ENCODE measurements at places on chromosomes 6 and 20.

DNA sequence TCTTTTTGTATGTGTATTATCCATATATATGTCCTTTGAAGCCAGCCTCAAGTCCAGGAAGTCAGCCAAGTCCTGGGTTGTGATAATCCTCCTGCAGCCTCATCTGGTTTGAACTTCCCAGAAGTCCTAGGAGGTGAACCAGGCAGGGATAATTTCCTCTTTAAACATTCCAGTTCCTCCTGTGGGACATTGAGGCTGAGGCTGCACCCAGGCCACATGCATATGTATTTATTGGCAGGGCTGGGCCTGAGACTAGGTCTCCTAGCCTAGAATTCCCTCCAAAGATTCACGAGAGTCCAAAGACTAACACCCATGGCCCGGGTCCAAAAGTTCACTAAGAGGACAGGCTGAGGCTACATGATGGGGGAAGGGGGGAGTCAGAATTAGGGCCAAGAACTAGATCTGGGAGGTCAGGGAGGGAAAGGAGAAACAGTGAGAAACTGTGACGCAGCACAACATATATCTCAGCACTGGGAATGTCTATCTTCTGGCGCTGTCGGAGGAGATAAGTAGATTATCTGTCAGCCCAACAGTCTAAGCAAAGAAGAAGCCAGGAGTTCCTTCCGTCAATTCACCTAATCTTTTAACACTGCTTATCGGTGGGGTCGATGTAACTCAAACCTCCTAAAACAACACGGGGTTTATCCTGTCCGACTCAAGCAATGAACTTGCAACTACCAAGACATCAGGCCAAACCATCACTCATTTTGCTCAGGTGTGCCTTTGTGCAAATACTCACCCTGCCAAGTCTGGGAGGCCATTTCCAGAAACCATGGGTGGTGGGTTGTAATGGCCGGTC, 43.3 kb downstream of the SNX5 start:
- DNase-seq = no peak

DNA sequence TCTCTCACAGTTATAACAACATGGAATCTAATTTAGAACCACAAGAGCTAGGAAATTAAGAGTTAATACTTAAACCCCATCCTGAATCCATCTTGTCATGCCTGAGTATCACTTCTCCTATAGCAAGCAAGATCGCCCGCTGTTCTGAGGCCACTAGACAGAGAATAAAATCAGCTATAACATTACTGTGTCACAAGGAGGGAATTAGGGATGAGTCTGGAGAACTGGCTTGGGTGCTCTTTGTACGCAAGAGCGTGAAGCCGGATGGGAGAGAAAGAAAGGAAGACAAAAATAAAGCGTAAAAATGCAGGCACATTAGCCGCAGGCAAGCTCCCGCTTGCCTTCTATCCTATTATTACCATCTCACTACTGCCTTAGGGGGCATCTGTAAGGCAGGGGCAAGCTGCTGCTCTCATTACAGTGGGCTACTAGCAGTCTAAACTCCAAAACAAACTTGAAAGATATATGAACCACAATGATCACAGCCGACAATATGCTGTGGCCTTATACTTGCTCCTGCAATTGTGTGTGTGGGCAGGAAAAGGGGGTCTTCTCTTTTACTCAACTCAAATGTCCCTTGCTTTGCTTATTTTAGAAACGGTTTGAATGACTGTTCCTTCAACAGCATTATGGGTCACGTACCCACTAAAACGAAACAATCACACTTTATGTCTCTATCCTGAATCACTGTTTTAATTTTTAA, 81.9 kb downstream of the GJA10 start:
- no peak for DNase-seq

GRCh38 chr20:63534831-63535651, 2.1 kb downstream of the PTK6 start:
- DNase-seq = no peak

GRCh38 chr6:167817016-167817415, 9.7 kb upstream of the AFDN start:
- DNase-seq = no peak

GRCh38 chr20:19737025-19737424, 21.0 kb upstream of the RIN2 start:
- no peak for DNase-seq

GRCh38 chr20:49769048-49769581, 43.5 kb upstream of the SLC9A8 start:
- DNase-seq = no peak

DNA sequence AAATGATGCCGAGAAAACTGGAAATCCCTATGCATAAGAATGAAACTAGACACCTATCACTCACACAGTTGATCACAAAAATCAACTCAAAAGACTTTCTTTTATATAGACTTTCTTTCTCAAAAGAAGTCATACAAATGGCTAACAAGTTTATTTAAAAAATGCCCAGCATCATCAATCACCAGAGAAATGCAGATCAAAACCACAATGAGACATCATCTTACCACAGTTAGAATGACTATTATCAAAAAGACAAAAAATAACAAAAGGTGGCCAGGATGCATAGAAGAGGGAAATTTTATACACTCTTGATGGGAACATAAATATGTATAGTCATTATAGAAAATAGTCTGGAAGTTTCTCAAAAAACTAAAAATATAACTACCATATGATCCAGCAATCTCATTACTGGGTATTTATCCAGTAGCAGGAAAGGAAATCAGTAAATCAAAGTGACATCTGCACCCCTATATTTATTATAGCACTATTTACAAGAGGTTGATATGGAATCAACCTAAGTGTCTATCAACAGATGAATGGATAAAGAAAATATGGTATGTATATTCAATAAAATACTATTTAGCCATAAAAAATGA, 3.4 kb upstream of the RNF217 start:
- peak; percentile 67 for DNase-seq

DNA sequence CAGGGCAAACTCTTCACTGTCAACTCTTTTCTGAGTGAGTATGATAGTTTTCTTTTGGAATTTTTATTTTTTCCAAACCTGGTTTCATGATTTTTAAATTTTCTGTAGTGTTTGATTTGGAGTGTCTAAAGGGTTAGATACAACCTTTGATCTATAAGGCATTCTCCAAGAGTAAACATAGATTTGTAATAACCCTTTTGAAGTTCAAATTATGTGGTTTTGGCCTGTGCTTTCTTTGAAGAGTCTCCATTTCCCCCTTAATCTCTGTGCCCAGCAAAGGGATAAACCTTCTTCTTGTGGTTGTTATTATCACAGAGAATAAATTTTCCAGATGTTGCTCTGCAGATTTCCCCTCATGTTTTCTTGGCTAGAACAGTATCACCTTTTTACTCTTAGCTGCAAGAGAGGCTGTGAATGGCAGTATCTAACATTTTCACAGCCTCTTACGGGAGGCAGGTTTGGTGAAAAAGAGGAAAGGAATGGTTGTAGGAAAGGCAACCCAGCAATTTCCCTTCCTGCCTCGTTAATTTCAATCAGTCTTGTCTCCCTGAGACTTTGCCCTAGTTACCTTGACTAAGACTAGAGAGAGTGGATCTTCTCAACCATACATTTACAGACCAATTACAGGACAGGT, 83.3 kb upstream of the AKIRIN2 start:
- no peak for DNase-seq

- DNase-seq = no peak
Measured at GRCh38 chr6:126302191-126302590, 37.7 kb upstream of the CENPW start.

- peak; percentile 30 for DNase-seq
Measured at GRCh38 chr6:1422290-1422689, 32.9 kb downstream of the FOXF2 start.

DNA sequence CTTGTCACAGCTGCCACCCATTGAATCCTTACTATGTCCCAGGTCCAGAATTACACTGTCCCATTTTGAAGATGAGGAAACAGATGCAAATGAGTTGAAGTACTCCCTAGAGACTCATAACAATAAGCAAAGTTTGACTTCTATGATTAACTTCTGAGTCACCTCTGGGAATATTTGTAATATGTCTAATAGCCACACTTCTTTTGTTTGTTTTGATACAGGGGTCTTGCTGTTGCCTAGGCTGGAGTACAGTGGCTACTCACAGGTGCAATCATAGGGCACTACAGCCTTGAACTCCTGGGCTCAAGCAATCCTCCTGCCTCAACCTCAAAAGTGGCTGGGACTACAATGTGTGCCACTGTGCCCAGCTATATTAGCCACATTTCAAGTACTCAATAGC, 11.4 kb upstream of the SOX12 start:
- DNase-seq = peak; percentile 90

GRCh38 chr6:145485288-145485687, 250.0 kb downstream of the EPM2A start:
- DNase-seq = no peak

DNA sequence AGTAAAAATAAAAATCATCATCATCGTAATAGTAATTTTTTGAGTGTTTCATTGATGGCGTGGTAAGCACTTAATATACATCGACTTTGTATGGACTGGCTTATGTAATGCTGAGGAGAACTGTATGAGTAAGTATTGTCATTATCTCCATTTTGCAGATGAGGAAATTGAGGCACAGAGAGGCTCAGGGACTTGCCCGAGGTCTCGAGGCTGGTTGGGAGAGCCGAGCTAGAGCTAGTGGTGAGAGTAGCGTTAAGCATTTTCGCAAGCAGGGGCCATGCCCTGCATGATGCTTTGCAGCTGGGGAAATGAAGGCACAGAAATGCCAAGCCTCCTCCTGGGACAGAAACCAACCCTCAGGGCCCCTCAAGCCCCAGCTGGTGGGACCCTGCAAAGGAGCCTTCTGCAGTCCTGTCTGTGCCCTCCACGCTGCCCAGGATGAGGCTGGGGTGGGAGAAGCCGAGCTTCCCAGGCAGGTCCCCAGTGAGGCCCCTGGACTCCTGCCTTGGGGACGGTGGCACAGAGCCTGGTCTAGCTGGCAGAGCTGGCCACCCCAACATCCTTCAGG, 31.1 kb upstream of the STX16 start:
- peak; percentile 56 for DNase-seq

GRCh38 chr20:38167851-38168760, 3.0 kb upstream of the TGM2 start:
- peak; percentile 40 for DNase-seq

DNA sequence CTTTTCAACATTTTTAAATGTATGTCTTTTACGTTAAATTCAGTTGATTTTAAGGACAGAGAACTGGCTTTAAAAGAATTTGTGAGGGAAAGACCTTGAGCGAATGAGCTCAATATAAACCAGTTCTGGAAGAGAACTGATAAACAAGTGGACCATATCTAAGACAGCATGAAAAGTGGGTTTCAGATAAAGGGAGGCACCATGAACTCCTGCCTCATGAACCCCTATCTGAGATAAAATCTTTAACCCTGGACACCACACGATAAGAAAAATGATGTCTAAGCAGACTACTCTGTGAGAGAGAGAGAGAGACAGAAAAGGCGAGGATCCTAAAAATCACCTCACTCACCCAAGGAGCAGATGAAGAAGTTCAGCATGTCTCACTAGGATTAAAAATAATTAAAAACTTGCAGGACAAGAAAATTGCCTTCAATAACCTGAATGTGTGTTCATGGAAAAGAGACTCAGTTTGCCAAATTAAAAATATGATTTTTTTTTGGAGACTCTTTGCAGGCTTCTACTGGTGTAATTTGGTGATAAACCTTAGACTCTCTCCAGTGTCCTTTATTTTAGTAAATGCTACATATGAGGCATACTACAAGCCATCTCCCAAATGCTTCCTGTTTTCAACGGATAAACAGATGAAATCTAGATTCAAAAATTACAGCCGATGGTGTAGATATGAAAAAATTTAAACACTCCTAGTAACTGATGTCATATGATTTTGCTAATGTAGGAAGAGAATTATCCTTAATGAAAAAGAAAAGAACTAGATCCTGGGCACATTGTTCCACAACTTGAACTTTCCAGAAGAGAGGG, 299.5 kb downstream of the ADGB start:
- no peak for DNase-seq

GRCh38 chr6:26172608-26172968, 85.4 kb downstream of the HFE start:
- peak; percentile 65 for DNase-seq

DNA sequence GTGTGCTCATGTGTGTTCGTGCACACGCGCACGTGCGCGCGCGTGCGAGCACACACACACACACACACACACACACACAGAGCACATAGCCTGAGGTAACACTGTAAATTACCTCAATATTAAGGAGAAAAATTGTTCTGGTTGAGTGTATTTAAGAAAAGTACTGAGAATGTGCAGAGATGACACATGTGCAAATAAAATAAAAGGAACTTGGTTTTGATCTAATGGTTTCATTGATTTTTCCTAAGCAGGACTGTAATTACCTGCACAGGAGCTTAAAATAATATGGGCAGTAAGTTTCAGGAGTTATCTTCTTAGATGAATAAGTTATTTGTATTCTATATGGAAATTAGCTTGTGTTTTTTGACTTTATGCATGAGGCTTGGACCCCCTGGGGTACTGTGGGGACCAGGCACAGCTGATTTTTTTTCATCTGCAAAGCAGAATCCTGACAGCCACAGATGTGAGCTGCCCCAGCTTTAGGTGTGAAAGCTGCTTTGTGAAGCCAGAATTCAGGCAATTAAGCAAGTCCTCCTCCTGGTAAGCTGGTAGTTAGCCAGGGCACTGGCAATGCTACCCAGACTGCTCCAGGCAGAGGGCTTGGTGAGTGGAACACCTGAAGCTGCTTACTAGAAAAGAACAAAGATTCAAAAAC, 1040.6 kb upstream of the CITED2 start:
- no peak for DNase-seq

- peak; percentile 55 for DNase-seq
Measured at GRCh38 chr6:28142446-28142845, 763 bp downstream of the ZKSCAN8 start.

- peak; percentile 32 for DNase-seq
Measured at GRCh38 chr6:12009876-12010634, 2.1 kb upstream of the HIVEP1 start.

- no peak for DNase-seq
Measured at GRCh38 chr6:35199866-35200265, 13.9 kb upstream of the SCUBE3 start.

GRCh38 chr20:45639687-45640086, 8.6 kb upstream of the WFDC9 start:
- no peak for DNase-seq

DNA sequence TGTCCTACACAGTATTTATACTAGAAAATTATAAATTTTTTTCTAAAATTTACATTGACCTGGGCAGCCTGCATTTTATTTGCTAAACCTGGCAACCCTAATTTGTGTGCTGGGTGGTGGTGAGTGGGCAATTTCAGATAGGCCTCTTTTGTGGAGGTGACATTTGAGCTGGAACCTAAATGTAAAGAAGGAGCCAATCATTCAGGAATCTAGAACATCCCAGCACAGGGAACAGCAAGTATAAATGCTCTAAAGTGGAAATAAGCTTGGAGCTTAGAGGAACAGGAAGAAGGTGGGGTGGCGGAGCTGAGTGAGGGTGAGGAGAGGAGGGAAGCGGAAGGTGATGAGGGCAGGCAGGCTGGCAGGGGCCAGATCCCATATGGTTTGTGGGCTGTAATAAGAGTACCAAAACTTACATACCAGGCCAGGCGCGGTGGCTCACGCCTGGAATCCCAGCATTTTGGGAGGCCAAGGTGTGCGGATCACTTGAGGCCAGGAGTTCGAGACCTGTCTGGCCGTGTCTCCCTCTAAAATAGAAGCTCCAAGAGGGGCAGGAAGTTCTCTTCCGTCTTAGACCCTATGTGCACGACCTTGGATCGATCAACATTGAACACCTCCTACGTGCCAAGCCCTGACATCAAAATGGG, 549 bp upstream of the CSE1L start:
- DNase-seq = peak; percentile 31

GRCh38 chr6:150417899-150418826, 49.4 kb downstream of the IYD start:
- peak; percentile 90 for DNase-seq
